ENCODE measurements at places on chromosomes 2 and 18.

DNA sequence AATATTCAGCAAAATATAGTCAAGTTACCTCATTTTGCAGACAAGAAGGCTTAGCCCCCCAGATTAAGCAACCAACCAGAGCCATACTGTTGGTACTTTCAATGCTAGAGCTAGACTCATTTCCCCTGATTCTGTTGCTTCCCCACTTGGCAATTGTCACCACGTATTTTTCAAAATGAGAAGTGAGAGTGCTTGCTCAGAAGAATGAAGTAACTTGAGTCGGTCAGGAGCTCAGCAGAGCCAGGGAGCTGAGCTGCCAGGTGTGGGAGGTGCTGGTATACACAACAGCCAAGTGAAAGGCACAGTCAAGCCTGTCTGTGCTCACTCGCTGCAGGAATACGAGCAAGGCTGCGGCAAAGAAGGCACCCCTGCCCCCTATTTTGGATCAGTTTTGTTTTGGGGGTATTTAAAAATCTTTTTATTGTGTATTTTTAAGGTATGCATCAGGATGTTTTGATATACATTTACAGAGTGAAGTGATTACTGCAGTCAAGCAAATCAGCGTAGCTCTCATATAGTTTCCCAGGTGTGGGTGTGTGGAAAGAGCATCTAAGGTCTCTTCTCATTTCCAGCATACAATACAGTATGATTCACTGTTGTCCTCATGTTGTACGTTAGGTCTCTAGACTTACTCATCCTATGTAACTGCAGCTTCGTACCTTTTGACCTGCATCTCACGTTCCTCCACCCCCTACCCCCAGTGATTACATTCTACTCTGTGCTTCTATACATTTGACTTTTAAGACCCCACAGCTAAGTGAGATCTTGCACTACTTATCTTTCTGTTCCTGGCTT, 62.4 kb downstream of the MRPS9 start:
- DNase-seq: no peak

- no peak for DNase-seq
These were observed 22.8 kb upstream of the NT5C1B start for GRCh38 chr2:18612133-18612532.

- no peak for DNase-seq
These were observed 158.9 kb upstream of the FN1 start for GRCh38 chr2:215594766-215595165.

DNA sequence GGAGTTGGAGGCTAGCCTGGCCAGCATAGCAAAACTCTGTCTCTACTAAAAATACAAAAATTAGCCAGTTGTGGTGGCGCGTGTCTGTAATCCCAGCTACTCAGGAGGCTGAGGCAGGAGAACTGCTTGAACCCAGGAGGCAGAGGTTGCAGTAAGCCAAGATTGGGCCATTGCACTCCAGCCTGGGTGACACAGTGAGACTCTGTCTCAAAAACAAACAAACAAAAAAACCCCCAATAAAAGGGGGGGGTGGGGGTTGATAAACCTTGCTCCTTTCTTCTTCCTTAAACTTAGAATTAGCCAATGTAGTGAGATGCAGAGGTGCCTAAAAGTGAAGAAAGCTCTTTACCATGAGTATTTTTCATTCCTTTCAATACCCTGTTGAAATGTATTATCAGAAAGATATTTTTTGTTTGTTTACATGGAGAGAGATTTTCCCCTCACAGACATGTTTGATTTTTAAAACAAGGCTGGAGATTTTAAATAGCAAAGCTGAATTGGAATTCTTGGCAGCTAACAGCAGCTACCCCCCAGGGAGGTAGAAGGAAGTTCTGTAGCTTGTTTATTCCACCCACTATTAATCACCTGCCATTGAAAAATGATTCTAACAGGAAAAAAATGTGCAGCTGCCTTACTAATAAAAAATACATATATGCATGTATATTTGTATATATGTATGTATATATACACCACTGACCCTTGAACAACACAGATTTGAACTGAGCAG, 48.6 kb downstream of the GYPC start:
- DNase-seq: no peak

DNA sequence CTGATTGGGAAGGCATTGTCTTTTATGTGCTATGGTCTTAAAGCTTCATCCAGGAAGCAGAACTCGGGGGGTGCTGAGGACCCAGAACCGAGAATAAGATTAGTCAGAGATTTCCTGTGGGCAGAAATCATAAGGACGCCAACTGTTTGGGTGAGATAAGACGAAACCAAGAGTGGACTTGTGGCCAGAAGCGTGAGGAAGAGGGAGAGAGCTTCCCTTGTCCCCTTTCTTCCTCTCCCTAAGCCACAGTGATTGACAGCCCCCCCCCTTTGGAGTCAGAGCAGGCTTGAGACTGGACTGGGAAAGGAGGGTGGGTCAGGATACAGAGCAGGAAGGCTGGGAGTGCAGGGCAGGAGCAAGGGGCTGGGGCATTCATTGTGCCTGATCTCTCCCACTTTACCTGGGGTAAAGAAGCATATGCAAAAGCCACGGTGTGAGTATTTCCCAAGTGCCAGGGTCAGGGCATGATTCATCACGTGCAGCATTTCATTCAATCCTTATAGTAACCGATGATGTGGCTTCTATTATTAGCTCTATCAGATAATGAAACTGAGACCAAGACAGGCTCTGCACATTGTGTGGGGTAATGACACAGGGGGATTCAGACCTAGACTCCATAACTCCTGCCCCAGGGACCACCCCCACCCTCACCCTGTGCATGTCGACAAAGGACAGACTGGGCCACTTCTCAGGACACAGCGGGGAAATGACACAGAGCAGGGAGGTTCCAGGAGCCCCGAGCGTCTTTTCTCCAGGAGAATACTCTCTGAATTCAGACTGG, 3.0 kb upstream of the IL1RN start:
- no peak for DNase-seq

GRCh38 chr2:20145497-20146193, 79.3 kb downstream of the SDC1 start:
- no peak for DNase-seq

DNA sequence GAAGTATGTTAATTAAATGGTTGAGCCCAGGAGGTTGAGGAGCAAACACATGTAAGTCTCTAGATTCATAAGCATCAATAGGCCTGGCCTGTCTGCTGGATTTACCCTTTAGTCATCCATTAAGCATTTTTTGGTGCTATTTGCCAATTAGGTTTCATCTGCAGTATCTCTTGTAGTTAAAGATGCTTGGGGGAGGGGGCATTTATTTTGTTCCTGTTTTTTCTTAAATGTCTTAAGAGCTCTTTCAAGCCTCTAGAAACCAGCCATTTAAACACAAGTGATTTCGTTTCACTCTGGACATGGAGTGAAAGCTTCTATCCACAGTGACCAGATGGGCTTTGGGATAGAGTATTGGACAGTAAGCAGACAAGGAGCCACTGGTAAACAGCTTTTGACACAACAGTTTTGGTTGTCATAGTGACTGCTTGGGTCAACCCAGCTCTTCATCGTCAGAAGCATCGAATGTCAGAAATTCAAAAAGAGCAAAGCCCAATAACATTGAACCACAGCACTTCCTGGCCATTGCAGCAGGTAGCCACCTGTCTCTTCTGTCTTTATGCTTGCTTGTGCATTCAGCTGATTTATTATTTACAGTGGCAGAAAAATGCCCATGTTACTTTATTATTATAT, 4.9 kb downstream of the QPCT start:
- DNase-seq: no peak

GRCh38 chr2:85769983-85770362, 16.2 kb downstream of the ATOH8 start:
- DNase-seq: no peak

GRCh38 chr2:64652231-64653108, 1.2 kb downstream of the SERTAD2 start:
- no peak for DNase-seq

DNA sequence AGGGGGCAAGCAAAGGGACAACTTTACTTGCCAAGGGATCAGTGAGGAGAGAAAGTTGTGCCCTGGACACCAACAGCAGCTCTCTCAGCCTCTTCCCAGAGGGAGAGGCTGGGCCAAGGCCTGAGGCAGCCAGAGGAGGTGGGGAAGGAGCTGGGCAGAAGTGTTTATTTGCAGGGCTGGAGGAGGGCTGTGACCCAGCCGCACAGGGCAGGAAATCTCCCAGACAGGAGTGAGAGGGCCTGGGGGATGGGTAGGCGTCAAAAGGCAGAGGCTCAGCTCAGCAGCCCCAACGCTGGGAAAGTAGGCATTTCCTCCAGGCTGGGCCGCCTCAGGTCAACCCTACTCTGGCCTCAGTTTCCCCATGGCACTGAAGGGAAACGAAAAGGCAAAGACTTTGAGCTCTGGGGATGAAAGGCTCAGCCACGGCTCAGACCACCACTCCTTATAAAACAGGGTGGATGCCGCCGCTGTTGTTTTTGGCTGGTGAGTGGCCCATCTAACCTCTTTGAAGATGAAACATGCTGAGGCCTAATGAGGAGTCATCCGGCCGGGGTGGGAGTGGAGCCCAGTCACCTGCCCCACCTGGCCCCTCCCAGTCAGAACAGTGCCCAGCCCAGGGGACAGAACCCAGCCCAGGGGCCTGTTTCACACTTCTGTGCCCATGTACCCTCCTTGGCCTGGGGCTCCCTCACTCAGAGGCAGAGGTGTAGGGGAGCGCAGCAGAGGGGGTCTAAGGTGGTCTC, 21.9 kb upstream of the SEMA4C start:
- DNase-seq: no peak

GRCh38 chr18:8242151-8242696, 367.0 kb upstream of the RAB12 start:
- no peak for DNase-seq

DNA sequence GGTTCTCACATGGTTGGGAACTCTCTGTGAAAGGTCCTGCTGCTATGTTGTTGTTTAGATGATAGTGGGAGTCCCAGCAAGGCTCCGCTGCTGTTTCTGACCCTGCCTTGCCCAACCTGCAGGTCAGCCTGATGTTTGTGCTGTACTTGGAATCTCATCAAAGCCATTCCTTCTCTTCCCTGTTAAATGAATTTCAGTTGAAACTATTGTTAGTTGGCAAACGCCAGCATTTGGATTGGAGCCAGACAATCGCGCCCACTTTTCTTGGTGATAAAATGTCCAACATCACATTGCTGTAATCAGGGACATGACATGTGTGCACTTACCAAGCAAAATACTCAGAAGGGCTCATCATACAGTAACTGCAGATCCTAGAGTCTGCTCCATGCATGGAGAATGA, 12.8 kb upstream of the TWSG1 start:
- no peak for DNase-seq

DNA sequence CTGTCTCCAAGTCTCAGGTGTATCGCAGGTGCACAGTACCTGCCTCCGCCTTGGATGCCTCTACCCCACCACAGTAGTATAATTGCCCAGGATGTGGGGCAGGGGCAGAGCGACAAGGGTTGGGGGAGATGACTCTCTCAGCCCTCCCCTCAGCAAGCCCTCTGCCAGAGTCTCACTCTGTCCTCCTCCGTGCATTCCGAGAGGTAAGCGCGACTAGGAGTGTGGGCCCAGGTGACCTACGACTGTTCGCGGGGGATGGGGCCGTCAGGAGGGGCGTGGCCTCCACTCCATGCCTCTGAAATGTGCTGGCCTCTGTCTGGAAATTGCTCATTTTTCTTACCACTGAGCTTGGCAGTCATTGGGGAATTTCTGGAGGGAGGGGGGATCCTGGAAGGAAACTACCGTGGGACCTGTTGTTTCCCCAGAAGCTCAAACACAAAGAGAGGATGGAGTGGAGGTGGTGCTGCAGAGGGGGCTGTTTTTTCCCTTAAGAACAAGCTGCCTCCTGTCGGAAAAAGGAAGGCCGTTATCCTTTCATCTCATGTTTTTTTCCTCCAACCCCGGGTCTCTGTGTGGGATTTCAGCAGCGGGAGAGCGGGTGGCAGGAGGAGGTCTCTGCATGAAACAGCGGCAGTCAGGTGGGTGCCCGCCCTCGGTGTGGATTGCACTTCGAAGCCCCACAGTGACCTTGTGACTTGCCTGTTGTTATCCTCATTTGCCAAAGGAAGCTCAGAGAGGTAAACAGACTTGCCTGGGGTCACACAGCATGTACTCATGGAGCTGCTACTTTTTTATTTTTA, 13.0 kb upstream of the RALB start:
- DNase-seq: no peak

GRCh38 chr2:35503311-35503710, 852.3 kb upstream of the CRIM1 start:
- no peak for DNase-seq

- no peak for DNase-seq
These were observed 11.1 kb downstream of the OTOF start for GRCh38 chr2:26466662-26467310.

DNA sequence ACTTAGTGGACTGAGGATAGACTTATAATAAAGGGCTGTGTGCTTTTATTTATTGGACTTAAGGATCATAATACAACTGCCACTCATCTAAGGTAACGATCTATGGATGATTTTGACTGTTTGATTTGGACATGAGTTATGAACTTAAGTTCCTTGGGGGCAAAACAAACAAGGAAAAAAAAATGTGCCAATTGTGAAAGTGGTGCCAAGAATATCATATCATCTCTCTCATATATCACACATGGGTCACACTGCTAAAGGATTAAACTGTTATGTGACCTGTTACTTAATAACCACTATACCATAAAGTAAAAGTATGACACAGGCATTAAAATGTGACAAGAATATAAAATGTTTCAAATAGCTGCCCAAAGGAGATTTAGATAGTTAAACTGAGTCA, 886.3 kb downstream of the ERBB4 start:
- DNase-seq: no peak

DNA sequence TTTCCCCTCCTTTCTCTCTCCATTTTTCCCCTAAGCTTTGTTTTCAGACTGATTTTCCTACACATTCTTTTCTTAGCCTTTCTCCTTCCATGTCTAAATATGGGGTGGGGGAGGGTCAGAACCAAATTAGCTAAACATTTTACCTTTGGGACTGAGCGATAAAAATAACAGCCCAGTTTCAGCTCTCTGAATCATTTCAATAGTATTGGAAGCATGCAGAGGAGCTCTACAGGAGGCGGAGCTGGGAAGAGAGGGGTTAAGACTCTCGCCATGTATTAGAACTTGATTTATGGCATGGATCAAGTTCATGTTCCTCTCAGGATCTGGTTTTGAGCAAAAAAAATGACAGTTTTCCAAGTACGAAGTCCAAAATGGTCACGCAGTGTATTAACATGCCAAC, 109.1 kb downstream of the CPO start:
- no peak for DNase-seq

GRCh38 chr2:180291552-180292421, 284.7 kb upstream of the CWC22 start:
- no peak for DNase-seq

DNA sequence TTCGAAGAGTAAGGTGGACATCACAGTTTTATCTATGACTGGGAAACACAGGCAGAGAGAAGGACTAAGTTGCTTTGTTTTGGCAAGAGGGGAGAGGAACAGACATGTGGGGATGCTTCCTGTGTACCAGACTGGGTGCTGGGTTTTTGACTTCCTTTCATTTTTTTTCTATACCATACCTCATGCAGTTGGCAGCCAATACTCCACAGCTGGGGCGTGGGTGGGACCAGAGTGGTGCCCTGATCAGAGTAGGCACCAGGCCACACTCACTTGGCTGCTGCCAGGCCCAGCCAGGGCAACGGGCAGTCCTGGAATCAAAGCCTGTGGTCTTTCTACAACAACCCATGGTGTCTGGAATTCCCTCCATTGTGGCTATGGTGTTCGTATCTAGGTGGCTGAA, 45.2 kb downstream of the SH3RF3 start:
- DNase-seq: no peak
